ENCODE measurements at places on chromosomes 4 and X.

- no peak for DNase-seq
Observed at GRCh38 chr4:78527555-78527954, 24.0 kb upstream of the ANXA3 start.

GRCh38 chr4:40710484-40711254 lies 39.1 kb upstream of the NSUN7 start:
- DNase-seq: no peak

- no peak for DNase-seq
Observed at GRCh38 chr4:61489927-61490326, 289.8 kb downstream of the ADGRL3 start.

GRCh38 chr4:120977435-120977997 lies 55.0 kb upstream of the PRDM5 start:
- DNase-seq: peak; percentile 64

DNA sequence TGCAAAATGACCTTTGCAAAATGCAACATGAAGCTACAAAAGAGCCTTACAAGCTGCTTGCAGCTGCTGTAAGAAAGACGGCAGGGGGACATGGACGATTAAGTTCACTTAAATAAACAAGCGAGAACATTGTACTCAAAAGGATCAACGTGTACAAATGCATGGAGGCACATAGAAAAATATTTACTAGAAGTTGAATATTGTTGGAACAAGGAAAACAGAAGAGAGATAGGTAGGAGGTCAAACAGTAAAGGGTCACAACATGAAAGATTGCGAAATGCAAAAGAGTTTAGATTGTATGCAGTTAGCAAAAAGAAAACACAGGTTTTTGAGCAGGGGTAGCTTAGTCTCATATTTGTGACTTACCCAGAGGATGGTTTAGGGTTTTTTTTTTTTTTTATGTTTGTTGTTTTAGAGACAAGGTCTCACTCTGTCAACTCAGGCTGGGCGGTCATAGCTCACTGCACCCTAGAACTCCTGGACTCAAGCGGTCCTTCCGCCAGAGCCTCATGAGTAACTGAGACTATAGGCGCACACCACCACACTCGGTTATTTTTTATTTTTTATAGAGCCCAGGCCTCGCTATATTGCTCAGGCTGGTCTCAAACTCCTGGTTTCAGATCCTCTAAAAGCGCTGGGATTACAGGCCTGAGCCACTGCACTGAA lies 1.4 kb upstream of the PHF8 start:
- DNase-seq: no peak

DNA sequence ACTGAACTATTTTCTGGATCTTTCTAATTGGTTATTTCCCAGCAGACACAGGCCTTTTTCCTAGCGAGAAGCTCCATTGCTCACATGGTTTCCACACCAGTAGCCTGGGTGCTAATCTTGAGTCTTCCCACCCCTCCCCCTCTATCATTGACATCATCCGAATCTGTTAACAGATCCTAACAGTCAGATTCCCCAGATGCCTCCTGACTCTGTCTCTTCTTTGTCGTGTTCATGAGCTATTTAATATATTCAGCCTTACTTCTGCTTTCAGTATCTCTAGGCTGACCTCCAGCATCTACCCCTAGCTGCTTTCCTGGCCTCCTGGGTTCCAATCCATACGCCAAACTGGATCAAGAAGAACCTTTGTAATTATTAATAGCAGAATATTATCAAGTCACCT lies 85.0 kb downstream of the CLNK start:
- DNase-seq: peak; percentile 52

- DNase-seq: no peak
Observed at GRCh38 chr4:44632733-44633132, 18.7 kb downstream of the YIPF7 start.

GRCh38 chr4:86543560-86544309 lies 50.4 kb upstream of the PTPN13 start:
- DNase-seq: peak; percentile 54

GRCh38 chr4:125168531-125168930 lies 146.2 kb upstream of the FAT4 start:
- peak; percentile 49 for DNase-seq

DNA sequence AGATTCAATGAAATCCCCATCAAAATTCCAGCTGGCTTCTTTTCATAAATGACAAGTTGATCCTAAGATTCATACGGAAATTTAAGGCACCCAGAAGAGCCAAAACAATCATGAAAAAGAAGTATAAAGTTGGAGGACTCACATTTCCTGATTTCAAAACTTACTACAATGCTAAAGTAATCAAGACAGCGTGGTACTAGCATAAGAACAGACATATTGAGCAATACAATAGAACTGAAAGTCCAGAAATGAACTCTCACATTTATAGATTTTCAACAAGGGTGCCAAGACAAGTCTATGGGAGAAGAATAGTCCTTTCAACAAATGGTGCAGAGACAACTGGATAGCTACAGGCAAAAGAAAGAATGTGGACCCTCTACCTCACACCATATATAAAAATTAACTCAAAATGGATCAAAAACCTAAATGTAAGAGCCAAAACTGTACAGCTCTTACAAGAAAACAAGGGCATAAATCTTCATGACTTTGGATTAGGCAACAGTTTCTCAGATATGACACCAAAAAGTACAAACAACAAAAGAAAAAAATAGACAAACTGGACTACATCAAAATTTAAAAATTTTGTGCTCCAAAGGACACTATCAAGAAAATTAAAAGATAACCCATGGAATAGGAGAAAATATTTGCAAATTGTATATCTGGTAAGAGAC lies 28.5 kb downstream of the SASH3 start:
- no peak for DNase-seq

- DNase-seq: no peak
Observed at GRCh38 chr4:188903986-188904385, 764.7 kb downstream of the TRIML1 start.

DNA sequence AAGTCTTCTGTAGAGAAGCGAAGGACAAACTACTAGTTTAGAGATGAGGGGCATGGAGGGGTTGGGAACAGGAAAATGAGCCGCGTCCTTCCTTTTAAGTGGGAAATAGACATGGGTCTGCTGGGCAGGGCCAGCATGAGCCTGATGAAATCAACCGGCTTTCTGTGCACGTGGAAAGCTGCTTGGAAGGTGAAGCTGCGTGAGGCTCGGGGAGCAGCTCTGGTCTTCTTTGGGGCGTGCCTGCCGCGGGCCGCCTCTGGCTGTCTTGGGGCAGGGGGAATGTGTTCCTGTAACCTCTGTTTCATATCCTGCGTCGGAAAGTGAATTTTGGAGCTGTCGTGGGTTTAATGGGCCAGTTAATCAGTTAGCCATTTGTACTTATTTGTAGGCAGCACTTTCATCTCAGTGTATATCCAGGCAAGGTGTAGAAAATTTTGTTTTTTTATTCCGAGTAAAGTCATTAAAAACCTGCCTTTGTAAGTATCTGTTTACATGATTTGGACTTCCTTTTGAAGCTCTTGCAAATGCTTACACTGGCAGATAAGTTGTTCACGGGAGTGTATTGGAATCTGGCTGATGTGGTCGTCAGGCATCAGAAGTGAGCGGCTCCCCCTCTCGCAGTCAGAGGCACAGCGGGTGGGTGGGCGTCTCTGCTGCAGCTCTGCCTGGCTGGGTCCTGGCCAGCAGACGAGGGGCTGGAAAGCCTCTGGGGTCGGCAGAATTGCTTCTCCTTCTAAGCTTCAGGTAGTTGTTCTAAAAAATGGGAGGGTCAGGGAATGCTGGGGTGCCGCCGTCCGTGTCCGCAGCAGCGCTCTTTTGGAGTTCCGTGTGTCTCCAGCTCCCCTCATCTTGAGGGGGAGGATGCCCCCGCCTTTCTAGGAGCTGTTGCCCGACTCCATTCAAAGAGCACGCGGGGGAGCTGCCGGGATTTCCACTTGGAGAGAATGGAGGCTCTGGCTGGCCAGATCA lies 70.5 kb upstream of the HGFAC start:
- DNase-seq: peak; percentile 22

- DNase-seq: no peak
Observed at GRCh38 chr4:165425629-165426028, 46.8 kb downstream of the CPE start.

DNA sequence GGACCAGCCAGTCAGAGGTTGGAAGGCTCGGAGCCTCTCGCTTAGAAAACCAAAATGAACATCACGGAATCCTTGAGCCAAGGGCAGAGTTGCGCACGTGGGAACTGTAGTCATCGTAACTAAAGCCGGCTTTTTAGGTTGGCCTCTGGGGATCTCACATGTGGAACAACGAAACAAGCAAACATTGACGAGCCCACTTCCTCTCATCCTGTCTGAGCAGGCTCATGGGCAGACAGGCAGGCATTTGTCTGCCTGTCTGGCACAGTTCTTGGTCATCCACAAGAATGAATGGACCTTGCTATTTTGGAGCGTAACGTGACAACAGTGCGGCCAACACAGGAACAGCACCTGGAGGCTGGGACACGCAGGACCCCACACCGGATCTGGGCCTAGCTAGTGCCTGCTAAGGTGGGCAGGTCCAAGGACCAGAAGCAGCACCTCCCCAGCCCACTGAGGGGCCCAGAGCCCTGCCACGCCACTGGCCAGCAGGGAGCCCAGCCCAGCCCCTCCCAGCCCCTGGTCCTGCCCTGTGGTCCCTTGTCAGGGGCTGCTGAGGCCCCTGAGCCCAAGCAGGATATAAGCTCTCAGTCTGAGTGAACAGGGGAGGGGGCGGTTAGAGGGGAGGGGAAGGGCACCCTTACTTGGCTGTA lies 9.2 kb upstream of the TREX2 start:
- no peak for DNase-seq

GRCh38 chr4:174444390-174444789 lies 77.9 kb downstream of the HPGD start:
- DNase-seq: no peak

DNA sequence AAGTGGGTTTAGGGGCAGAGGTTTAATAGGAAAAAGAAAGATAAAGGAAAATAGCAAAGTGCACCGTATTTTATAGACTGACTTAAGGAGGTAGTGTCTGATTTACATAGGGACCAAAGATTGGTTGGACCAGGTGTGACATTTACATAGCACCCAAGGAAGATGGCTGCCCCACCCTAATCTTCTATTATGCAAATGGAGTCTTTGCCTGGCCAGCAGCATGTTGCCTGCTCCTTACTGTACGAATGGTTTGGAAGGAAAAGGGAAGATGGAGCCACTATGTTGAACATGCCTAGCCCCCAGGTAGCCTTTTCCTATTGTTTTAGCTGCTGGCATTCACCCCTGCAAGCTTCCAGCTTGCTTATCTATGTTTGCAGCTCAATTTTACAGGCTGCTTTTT lies 146.2 kb upstream of the PDE5A start:
- DNase-seq: no peak

DNA sequence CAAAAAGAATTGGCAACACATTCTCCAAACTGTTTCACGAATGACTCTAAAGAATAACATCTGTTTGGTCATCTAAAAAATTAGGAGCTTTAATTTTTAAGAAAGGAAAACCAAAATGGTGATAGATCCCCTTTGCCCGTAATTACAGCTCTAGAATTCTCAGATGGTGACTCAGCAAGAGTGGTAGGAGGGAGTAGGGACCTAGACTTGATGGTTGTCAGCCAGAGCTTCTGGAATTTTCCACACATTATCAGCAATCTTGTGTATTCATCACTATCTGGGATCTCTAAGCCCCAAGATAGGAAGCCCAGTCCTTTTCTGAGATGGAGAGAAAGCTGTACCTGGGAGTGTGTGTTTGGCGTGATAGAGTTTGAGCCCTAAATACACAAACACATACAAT lies 103.9 kb upstream of the RAB40AL start:
- DNase-seq: peak; percentile 44

DNA sequence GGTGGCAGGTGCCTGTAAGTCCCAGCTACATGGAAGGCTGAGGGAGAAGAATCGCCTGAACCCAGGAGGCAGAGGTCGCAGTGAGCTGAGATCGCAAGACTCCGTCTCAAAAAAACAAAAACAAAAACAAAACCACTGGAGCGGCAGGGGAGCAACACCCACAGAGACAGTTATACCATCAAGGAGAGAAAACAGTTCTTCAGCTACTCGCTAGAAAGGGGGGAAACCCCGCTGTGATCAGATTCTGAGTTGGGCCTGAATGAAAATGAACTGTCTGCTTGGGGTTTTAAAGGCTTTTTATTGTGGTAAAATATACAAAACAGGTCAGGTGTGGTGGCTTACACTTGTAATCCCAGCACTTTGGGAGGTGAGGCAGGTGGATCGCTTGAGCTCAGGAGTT lies 16.8 kb upstream of the IRAK1 start:
- no peak for DNase-seq

GRCh38 chr4:80235451-80235850 lies 31.0 kb upstream of the FGF5 start:
- DNase-seq: peak; percentile 87

DNA sequence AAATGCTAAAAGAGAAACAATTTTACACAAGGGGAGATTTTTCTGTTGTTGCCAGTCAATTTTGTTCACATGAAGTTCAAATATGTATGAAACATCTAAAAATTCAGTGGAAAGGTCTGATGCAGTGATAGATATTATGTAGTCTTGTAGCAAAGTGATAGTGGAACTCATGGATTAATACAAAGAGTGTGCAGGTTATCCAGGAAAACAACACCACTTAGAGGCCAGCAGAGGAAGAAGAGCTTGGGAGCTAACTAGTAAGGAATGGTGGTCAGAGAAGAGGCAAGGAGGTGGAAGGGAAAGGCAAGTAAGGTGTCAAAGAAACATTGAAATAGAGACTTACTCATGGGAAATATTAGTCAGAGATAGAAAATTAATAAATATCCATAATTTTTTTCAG lies 395.6 kb downstream of the MAPK10 start:
- peak; percentile 22 for DNase-seq

DNA sequence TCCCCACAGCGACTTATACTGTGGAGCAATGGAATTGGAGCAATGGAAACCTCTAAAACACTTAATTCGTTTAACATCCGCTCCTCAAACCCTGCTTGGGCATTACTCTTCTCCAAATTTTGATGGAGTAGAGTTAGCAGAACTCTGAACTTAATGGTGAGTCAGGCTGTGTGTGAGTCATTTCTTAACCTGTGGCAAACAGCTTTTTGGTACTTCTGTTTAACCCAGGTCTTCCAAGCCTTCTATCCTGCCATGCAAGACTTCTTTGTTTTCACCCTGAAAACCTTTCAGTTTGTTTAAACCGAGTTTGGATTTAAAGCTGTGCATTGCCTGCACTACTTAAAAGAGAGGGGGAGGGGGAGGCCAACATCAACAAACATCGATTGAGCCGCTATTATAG lies 3.6 kb upstream of the AMOT start:
- DNase-seq: no peak

GRCh38 chrX:72159769-72160168 lies 21.8 kb upstream of the PIN4 start:
- DNase-seq: no peak

GRCh38 chrX:63932006-63932405 lies 147.0 kb upstream of the ARHGEF9 start:
- DNase-seq: no peak

Data from fibroblast of skin of scalp (primary cell).